ENCODE measurements at places on chromosomes 5 and 9.

DNA sequence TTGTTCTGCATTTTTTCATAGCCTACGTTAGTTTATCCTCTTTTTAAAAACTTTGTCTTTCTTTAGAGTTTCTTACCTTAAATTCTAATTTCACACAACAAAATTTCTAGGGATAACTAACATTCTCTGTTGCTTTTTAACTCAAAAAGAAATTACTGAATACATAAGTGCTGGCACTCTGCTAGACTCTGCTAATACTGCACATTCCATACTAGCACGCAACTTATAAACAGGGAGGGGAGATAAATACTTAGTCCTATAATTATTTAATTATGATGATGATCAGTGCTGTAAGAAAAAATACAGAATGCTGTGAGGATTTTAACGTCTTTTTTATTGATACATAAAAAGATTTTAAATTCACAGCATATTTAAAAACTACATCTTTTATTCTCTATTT, 25.1 kb downstream of the RNF145 start:
- DNase-seq, result no peak

GRCh38 chr5:119070828-119071560, at the start of gene DMXL1:
Gene DMXL1 (plus strand): TSS chr5:119071087. CDS start chr5:119071570, 483 bp downstream.
- peak; percentile 76 for DNase-seq

DNA sequence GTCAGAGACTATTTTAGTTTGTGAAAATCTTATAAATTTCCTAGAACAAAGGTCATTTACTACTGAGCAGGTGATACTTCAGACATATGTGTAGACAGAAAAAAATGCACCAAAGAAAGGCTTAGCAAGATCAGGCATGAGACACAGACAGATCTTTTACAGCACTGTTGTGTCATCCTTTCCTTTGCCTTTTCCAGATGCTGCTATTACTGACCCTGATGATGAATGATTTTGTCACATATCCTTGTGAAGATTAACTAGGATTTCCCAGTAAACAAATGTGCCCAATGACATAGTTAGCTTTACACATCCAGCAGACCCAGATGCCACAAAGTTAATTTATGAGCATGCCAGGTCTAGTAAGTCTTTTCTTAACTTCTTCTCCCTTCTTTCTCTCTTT, 68.2 kb downstream of the DMRTA1 start:
- no peak for DNase-seq

DNA sequence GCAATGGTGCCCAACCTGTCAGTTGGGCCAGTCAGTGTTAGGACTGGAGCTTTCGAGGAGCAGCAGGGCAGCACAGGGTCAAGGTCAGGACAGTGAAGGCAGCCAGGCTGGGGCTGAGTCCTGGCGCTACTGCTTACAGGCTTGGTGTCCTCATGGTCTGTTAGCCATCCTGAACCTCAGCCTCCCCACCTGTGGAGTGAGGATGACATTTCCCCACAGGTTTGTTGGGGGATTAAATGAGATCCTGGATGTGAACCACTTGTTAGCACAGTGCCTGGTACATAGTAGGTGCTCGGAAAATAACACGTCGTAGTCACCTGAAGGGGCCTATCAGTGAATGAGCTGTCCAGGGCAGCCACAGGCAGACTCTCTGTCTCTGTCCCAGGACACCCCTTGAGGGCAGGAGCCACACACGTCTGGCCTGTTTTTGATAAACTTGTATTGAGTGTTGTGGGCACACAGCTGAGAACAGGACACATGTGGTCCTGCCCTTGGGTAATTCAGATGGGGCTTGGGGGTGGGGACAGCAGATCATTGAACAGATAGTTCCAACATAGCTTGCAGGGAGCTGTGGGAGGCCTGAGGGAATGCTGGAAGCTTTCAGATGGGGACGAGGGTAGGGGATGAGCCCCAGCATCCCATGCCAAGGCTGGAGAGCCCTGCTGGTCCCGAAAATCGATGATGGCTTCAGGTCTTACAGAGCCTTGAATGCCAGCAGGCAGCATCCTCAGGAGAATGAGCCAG, 69.3 kb downstream of the AMBP start:
- DNase-seq, result no peak

- no peak for DNase-seq
Measured at GRCh38 chr9:77735494-77735893, 87.4 kb upstream of the GNA14 start.

- DNase-seq, result no peak
Measured at GRCh38 chr5:164345173-164345849, 839.9 kb downstream of the MAT2B start.

DNA sequence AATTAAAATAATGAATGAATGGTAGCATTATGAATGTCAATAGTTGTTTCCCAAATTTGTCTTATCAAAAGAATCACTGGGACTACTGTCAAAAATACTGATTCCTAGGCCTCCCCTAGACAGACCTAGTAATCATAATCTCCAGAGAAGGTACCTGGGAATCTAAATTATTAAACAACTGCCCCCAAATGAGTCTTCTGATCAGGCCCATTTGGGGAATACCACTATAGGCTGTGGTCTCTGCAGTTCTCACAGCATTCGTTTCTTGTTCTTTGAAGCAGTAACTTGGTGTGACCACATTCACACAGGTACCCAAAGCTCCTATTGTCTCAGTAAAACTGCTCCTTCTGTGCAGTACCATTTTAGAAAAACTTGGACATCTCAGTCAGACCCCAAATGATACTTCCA, 230.9 kb downstream of the PIK3R1 start:
- DNase-seq, result no peak

GRCh38 chr9:127295005-127295404, 30.4 kb downstream of the GARNL3 start:
- no peak for DNase-seq

DNA sequence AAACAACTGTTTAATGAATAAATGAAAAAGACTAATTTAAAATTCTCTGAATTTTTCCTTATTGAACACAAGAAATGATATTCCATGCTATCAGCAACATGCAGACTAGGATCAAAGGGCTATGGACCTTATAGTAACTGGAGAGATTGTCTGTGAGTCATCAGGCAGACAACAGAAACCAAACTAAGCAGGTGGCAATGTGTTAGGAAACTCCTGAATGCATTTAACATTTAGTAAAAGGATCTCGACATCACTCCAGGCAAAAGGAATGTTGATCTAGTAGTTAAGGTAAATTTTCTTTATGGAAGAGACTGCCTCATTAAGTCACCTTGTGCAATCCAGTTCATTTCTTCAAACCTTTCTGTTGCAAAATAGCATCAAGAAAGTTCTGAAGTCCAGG, 58.4 kb downstream of the ARL15 start:
- no peak for DNase-seq

- DNase-seq, result no peak
Measured at GRCh38 chr5:18113721-18114120, 479.5 kb downstream of the TAF11L14 start.

GRCh38 chr9:121781145-121781548, 129.7 kb downstream of the DAB2IP start:
- DNase-seq, result no peak

DNA sequence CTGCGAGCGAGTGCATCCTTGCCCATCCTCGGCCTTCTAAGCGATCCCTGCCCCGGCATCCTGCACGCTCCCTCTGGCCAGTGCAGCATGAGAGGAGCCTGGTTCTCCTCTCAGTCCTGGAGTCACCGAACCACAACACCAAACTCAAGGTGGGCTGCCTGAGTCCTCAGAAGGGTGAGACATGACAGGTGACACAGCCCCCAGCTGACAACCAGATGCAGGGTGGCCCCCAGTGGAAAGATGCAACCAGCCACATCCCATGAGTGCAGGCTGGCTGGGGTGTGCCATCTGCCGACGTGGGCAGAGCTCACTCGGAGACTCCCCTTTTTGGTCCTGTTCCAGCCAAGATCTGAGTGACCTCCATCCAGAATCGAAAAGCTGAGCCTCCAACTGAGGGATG, 58.4 kb downstream of the COL23A1 start:
- no peak for DNase-seq

DNA sequence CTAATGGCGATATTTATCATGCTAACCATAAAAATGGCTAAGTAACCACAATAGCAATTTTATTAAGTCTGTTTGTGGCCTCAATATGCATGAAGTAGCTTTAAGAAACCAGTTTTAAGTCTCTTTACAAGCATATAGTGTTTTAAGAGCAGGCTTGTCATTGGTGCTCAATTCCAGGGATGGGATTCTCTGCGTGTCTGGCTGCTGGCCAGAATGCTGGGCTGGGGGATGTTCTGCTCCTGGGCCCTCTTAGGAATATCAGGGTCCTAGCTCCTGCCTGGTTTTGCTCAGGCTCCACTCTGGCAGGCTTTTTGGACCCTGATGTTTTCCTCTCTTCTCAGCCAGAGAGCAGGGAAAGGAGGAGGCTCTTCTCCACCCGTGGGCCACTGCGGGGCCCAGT, 127.2 kb downstream of the PDE8B start:
- no peak for DNase-seq

DNA sequence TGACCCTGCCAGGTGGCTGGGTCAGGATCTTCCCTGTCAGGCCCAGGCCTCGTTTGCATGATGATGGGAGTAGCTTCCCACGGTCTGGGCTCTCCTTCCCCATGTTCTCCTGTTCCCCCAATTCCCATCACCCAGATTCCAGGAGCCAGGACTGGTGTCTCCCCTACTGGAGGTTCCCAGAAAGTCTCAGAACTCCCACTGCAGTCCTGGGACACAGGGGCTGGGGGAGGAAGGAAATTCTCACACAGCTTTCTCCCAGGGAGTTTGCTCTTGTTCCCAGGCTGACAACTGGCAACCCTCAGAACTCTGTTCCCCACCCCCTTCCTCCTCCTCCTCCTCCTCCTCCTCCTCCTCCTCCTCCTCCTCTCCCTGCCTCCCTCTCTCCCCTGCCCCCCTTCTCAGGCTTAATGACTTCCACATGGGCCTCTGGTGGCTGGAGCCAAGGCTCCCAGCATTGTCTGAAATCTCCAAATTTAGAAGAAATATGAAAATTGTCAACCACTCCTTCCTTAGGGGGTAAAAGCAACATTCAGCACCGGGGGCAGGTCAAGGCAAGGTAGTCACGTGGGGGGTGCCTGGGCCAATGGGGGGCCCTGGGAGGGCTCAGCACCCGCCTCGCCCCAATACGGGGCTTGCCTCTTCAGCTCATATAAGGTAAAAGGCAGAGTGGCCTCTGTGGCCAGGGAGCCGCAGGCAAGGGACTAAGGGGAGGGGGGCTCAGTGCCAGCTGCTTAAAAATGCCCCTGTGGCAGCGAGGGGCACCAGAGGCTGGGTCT, 27.3 kb upstream of the IL17B start:
- DNase-seq, result no peak

DNA sequence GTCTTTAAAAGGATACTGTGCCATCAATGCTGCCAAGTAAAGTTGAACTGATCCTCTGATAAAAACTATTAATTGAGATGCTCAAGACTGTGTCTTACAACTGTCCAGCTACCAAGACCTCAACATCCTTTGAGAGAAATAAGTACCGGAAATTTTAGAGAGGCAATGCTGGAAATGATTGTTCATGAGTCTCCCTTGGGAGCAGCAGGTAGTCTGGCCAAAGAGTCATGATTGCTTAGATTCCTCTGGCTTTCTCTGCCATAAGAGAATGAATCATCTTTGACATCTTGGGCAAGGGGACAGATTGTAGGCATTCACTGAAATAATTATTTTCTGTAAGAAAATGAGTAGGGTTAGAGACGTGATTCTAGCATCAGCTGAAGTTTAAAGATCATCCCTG, 466.6 kb upstream of the DAB2 start:
- DNase-seq, result no peak

DNA sequence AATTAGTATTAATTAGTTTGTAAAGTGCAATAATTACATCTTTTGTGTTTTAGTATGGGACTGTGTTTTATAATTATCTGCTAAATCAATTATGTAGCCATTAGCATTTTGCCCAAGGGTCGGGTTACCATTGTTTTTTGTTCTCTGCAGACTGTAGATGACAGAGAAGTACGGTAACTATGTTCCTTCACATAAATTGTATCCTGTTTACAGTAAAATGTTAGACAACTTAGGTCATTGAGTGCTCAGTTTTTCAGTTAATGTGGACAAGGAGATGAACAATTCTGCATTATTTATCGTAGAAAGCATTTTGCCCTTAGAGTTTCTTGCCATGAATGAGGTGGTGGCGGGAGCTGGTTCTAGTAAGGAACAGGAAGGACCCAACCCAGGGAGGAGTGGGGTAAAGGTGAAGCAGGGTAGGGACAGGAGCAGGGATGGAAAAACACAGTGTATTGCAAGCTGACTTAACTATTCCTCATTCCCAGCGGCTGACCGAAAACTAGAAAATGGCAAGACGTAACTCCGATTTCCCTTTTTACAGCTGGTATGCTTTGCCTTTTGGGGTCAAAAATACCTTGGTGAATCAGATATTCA, 243.7 kb upstream of the SLC24A2 start:
- DNase-seq, result no peak

DNA sequence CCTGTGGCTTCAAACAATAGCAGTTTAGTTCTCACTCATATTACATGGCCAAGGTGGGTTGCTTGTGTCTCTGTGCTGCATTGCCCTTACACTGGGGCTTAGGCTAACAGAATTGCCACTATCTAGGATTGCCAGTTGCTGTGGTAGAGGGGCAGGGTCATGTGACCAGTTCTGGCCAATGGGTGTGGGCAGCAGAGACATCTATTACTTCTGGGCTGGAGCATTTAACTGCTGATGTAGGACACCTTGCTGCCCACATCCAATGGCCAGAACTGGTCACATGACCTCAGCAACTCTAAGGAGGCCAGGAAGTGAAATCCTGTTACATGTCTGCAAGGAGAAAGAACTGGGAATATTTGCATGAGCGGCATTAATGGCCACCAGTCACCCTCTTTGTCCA, 199.3 kb downstream of the C9orf152 start:
- DNase-seq, result no peak

- no peak for DNase-seq
Measured at GRCh38 chr9:97280755-97281330, 26.6 kb upstream of the CCDC180 start.

GRCh38 chr9:15400281-15400941, 22.3 kb upstream of the SNAPC3 start:
- no peak for DNase-seq

- DNase-seq, result no peak
Measured at GRCh38 chr5:74546796-74547195, 93.7 kb downstream of the ENC1 start.

- DNase-seq, result no peak
Measured at GRCh38 chr5:134423376-134423775, 11.7 kb upstream of the CDKN2AIPNL start.

- no peak for DNase-seq
Measured at GRCh38 chr9:113143432-113144227, 7.2 kb upstream of the SLC31A2 start.

- no peak for DNase-seq
Measured at GRCh38 chr9:82180711-82181110, 192.1 kb downstream of the SPATA31D1 start.

Measured in H54 (cell line).